Cardiac septum (tissue), 1 donor: ENCODE measurements at places on chromosomes 13 and 19. TPM values are rescaled to one million over a fixed set of nuclear protein-coding genes. Genes with fewer than 3 reads are reported as not detected.

The CACNG8 gene
- 0.11 TPM for total RNA-seq

GRCh38 chr19:46611776-46612175 lies 10.6 kb downstream of the CALM3 start:
- DNase-seq = peak; percentile 67

DNA sequence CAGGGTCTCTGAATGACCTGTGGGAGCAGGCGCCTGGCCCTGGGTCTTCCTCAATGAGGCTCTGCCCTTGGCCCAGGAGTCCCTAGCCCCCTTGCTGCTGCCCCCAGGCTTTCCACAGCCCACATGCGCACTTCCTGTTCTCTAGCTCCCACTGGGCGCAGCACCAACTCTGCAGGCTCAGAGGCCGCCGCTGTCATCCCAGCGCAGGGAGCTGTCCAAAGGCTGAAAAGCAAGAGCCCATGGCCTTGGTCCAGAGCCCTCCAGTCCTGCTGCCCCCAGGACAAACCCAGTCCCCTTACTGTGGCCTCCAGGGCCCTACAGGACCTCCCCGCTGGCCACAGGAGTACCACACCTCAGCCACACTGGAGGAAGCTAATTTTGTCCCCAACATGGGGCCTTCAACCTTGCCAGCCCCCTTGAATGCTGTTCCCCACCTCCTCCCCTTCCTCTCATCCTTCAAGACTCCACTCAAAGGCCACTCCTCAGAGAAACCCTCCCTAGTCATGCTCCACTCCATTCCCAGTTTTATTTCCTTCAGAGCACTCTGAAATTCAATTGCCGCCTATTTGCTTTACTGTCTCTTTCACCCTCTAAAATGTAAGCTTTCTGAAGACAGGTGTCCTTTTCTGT lies 8.0 kb upstream of the POU2F2 start:
- no peak for DNase-seq

The TSKS gene
- 0.24 TPM for total RNA-seq

DNA sequence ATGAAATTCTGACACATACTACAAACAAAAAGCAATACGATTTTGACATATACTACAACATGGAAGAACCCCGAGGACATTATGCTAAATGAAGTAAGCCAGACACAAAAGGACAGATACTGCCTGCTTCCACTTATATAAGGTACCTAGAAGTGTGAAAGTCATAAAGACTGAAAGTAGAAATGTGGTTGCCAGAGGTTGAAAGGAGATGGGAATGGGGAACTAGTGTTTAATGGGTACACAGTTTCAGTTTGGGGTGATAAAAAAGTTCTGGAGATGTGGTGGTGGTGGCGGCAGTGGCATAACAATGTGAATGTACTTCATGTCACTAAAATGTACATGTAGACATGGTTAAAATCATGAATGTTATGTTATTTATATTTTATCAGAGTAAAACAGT lies 12.1 kb upstream of the NDFIP2 start:
- no peak for DNase-seq

- no peak for DNase-seq
Observed at GRCh38 chr13:101393140-101393539, 23.2 kb downstream of the NALCN start.

The SLC10A2 gene
- not detected for total RNA-seq

The OR2Z1 gene
- not detected for total RNA-seq

GRCh38 chr19:33830264-33830663 lies 33.6 kb downstream of the KCTD15 start:
- DNase-seq = no peak

GRCh38 chr13:78603240-78603957 lies at the start of gene POU4F1:
POU4F1 (minus strand) TSS chr13:78603552; CDS start chr13:78603326, 226 bp downstream.
- no peak for DNase-seq

DNA sequence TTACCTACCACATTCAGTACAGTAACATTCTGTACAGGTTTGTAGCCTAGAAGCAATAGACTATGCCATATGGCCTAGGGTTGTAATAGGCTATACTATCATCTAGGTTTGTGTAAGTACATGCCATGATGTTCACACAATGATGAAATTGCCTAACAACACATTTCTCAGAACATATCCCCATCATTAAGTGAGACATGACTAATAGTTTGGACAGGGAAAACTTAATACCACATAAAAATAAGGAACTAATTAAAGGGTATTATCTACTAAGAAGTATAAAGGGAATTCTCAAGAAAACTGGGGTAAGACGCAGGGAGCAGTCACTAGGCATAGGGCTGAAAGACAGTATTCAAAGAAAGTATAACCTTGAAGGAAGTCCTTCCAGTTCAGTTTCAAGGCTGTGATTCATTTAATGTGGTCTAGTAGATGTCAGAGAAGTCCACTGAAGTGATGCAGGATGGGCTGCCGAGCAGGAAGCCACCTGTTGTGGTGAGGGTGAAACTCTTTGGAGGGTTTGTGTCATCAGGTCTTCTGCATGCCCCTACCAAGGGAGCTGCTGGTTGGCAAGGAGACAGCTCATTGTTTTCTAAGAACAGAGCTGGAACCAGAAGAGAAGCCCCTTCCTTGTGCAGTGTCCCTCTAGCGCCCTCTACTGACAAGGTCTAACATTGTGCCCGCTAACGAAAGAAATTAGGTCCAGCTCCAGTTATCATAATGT lies 122.9 kb downstream of the OLFM4 start:
- DNase-seq = no peak

DNA sequence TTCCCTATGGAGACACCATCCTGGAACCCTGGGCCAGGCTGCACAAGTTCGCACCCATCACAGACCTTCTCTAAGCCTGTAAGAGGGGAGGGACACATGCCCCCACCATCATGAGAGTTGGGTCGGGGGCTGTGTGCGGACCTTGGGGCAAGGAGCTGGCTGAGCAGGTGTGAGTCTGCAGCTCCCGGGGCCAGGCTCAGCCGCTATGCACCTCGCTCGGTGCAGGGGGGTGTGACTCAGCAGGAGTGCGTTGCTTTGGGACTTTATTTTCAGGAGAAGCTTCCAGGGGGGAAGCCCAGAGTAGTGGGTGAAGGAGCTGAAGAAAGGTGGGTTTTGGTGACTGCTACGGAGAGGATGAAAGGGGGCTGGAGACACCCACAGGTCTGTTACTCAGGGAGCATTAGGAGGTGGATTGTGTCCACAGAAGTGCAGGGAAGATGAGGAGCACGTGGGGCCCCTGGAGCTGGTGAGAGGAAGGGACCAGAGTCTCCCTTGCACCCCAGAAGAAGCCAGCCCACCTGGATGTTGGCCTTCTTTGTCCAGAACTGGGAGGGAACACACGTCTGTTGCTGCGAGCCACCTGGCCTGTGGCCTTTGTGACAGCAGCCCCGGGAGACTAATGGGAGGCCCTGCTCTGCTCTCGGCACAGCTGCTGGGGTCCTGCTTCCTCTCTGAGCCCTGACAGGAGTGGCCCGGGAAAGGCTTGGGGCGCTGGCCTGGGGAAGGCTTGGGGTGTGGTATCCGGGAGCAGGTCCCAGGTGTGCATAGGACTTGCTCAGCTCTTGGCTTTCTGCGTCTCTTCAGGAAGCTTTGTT lies 162.6 kb downstream of the TEX29 start:
- DNase-seq = no peak

The PCDH9 gene
- 17.1 TPM for total RNA-seq

DNA sequence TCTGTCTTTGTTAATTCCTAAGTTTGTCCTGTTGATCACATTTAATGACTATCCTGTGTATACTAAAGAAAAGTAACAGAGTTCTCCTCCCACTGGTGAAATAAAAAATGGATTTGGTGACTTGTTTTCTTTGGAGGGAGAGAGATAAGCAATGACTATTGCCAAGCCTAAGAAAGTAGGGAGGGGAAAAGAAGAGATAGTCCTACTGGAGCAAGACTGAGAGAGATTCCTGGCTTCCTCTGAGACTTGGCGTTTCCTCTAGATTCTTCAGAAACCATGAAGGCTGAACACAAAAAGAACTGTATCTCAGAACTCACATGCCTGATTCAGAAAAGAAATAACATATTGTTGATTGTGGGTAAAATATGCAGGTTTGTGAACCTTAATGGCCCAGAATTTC lies 406.5 kb downstream of the FOXO1 start:
- DNase-seq = no peak

DNA sequence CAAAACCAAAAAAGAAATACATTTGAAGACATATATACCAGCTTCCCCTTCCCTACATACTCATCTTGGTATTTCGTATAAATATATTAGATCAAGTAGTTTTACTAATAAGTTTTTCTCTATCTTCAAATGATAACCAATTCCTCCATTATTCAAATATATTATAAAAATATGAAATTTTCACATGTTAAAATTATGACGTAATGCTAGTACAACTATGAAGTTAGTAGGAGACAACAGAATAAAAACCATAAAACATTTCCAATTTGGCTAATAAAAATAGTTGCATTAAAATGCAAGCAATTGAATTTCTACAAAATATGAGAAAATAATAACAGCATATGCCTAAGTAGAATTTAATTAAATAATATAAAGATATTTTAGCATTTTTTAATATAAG lies 501.8 kb upstream of the SLITRK5 start:
- DNase-seq = no peak

DNA sequence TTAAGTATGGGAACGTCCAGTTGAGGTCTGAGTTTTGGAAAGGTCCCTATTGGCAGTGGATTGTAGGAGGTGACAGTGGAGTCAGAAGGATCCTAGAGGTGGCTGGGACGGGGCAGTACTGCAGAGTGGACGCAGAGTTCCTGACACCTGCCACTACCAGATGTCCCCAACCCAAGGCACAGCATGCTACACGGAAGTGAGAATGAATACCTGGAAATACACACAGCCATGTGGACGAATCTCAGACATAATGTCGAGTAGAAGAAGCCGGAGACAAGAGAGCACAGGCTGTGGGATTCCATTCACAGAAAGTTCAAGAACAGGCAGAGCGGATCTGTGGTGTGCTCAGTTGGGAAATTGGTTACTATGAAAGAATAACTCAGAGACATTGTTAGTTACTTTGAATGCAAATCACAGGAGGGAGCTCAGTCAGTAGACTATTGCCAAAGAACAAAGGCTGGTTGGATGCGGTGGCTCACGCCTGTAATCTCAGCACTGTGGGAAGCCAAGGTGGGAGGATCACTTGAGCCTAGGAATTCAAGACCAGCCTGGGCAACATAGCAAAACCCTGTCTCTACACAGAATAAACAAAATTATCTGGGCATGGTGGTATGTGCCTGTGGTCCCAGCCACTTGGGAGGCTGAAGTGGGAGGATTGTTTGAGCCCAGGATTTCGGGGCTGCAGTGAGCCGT lies 37.4 kb downstream of the RYR1 start:
- no peak for DNase-seq

DNA sequence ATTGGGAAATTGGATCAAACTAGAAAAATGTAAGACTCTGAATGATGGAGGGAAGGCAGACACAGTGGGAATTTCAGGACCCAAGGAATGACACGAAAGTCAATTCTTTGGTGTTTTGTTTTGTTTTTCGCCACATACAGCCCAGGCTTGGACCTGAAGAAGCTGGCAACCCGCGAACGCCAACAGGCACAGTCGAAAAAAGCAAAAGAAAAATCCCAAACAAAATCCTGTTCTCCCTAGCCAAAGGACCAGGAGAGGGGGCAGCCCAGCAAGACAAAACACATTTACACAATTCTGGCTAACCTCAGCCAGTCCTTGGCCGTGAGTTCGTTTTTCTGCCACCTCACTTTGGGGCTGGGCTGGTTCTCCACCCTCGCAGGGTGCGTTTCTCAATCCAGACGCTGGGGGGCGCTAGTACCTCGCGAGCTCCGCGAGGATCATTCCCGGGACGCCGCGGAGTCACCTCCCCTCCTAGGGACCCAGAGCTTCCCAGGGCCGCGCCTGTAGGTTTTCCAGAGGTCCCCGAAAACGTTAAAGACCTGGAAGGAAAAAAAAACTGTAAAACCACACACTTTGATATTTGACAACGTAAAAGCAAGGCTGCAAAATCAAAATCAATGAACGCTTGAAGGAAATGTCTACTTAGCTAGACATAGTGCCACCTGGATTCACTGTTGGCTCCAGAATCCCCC lies 34.9 kb upstream of the TPM4 start:
- DNase-seq = peak; percentile 93

- DNase-seq = no peak
Observed at GRCh38 chr13:102040812-102041211, 361.0 kb downstream of the FGF14 start.

DNA sequence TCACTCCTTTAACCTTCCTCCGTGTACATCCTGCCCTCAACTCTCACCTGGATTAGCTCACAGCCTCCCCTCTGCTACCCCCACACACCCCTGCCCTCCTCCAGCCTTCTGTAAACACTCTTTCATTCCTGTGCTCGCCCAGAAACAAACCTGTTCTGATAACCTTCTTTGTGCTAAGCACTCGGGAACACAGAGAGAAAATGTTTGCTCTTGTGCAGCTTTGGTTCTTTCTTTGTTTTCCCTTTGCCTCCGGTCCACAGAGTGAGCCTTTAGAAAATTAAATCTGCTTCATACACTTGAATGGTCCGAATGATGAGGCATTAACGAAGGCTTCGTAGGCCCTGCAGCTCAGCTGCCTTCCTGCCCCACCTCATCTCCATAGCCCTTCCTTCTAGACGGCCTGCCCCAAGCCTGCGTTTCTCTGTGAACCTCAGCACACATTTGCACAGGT lies 6.6 kb upstream of the ZDHHC20 start:
- no peak for DNase-seq

The APOC1 gene
- 7.3 TPM for total RNA-seq

DNA sequence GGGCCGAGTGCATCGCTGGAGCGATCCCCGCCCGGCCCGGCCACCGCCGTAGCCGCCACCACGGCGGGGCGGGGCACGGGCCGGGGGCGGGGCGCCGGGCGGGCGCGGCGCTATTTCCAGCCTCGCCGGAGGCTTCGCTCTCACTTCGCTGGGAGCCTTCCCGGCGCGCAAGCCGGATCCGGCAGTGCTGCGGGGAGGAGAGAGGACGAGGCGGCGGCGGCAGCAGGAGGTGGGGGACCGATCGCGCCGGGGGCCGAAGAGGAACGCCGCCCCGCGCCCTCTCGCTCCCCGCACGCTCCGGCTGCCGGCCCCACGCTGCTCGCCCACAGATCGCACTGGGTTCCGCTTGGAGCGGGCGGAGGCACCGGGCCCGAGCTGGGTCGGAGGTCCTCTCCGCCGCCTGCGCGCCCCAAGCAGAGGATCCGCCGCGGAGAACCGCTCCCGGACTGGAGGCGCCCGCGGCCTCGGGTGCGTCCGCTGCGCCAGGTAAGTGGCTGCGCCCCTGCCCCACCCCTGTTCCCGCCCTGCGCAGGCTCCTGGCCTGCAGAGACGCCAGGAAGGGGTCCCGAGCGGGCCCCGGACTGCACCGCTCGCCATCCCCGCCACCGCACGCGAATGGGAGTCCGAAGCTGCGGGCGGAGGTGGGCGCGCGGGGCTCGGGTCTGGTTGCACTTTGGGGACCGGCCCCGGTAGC lies at the start of gene CHST8:
TSS of gene CHST8 (plus strand) at position 143 of the 694 bp plus-strand sequence. CDS start 67,309 bp downstream, outside the sequence.
- no peak for DNase-seq

- DNase-seq = no peak
Observed at GRCh38 chr13:56907766-56908165, 233.0 kb upstream of the PRR20A start.

DNA sequence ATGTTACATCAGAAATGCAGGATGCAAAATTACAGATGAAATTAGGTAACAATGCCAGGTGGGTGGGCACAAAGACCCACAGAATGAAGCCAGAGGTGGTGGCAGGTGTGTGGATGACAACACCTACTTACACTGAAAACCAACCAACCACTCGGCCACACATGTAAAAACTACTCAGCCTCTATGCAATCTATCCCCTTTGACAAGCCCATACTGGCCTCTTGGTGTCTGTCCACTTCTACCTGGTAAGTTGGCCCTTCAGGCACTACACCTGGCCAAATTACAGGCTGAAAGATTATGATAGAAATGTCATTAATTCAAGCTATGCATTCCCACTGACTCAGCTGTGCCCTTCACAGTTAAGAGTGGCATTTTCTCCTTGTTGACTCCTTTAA lies 50.0 kb downstream of the BRD4 start:
- DNase-seq = no peak
